Sciatic nerve (tissue), 2 donors: ENCODE measurements at places on chromosomes 2 and 18.

DNA sequence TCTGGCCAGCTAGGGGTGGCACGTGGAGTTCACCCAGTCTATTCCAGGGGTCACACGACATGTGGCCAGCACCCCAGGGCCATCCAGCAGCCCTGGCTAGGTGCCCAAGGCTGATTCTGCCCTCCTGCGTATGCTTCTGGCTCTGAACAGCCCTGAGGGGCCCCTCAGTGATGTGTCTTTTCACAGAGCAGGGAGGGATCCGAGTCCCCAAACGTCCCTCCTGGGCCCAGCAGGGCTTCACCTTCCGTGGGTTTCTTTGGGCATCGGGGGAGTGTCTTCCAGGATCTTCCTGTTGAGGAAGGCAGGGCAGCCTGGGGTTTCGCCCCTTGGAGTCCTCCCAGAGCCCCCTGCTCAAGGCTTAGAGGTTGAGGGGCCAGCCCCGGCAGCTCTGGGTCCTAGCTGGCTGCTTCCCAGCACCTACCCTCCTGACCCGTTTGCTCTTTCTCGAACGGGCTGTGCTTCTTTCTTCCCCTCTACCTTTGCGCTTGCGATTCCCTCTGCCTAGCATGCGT lies 165.9 kb downstream of the DYSF start:
- DNase-seq: peak; percentile 52

GRCh38 chr2:21055879-21056790 lies 12.3 kb upstream of the APOB start:
- no peak for DNase-seq

GRCh38 chr18:31506024-31506742 lies 8.2 kb downstream of the DSG2 start:
- DNase-seq: no peak

- no peak for DNase-seq
Observed at GRCh38 chr2:12930391-12930790, 213.7 kb downstream of the TRIB2 start.

GRCh38 chr2:216539791-216540241 lies 41.2 kb downstream of the RPL37A start:
- DNase-seq: no peak

DNA sequence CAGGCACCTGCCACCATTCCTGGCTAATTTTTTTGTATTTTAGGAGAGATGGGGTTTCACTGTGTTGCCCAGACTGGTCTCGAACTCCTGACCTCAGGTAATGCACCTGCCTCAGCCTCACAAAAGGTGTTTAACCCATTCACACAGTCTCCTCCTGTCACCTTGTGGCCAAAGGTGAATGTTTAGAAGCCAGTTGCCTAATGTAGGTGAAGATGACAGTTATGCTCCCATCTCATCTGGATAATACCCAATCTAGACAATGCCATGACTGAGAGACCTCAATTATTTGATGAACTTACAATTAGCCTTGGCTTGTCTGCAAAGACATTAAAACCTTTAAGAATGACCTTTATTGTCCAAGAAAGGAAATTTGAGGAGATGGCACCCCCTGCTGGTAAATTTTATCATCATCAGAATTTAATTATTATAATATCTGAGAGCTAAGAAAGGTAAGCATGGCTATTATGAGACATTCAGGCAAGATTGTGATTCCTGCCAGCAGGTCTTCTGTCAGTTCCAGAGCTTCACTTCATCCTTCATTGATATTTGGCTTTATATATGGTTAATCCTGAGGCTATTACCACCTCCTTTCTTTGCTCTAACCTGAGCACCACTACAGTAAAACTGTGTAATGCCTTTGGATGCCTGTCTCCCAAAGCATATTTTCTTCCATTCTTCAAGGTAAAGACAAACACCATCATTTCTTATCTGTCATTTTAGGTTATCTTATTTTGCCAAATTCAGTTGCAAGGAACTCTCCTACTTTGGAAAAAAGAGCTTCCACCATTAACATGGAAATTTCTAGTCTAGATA lies 117.6 kb downstream of the FAM124B start:
- DNase-seq: no peak

DNA sequence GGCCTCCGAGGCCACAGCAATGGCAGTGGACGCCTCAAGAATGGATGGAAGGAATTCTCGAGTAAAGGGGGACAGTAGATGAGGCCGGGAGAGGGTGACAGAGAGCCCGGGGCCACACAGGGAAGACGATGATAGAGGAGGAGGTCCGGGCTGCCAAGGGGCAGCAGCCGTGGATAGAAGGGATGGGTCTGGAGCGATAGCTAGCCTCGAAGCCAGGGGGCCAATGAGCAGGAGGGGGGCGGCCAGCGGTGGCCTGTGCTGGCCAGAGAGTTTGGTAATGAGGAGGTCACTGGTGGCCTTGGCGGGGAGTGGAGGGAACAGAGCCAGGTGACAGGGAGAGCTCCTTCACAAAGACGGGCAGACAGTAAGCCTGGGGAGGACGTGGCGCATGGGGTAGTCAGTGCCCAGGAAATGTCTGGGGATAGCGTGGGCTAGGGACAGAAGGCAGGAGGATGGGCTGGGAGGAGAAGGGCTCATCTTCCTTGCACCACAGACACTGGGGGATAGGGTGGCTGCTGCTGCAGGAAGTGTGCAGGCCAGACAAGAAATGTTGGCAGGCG lies 87.8 kb upstream of the ASB18 start:
- no peak for DNase-seq

GRCh38 chr2:181526014-181526413 lies 68.8 kb downstream of the ITGA4 start:
- DNase-seq: no peak
